ENCODE measurements at places on chromosomes 1 and 21.

DNA sequence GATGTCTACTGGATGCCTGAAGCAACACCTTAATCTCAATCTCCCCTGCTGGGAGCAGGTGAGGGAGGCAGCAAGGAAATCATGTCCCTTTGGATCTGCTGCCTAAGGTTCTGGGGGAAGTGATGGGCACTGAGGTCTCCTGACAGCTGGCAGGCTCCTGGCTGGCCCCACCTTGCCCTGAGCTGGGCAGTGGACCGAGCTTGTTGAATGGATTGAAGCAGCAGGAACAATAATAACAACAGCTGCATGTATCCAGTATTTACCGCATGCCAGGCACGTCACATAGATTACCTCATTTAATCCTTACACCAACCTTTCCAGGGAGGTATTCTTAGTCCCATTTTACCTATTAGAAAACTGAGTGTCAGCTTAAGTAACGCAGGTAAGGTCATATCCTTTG, 133.9 kb downstream of the PLXNA2 start:
- no peak for DNase-seq

DNA sequence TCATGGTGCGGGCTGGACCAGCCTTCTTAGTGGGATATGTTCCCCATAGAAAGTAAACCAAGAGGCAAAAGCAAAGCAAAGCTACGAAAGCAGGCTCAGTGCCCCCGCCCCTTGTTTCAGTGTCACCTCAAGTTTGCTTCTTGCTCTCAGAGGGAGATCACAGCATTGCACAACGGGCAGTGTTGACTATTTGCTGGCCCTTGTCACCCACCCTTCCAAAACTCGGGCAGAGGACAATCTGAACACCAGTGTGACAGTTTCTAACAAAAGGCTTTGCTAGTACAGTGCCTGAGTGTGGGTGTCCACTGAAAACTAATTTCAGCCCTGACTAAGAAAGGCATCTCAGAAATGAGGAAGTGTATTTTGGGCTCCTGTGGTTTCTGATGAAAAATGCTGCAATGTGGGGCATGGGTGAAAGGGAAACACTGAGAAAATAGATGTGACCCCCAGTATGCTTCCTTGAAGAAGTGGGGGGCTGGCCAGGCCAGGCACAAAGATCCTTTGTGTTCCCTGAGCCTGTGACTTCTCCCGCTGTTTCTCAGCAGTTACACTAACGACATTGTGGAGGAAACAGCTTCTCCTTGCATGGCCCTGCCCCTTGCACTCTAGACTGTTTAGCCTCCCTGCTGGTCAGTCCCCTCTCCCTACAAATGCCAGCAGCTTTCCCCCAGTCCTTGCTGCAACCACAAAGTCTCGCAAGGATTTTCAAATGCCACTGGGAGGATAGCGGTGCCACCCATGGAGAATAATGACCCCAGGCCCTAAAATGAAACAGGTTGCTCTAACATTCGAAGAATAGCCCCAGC, 33.3 kb upstream of the KCNE1 start:
- DNase-seq, result peak; percentile 46

- DNase-seq, result no peak
Observed at GRCh38 chr1:96090134-96090533, 631.5 kb upstream of the PTBP2 start.

- DNase-seq, result peak; percentile 39
Observed at GRCh38 chr1:26784023-26784871, 3.5 kb upstream of the PIGV start.

GRCh38 chr1:169886931-169887330, 6.8 kb downstream of the SCYL3 start:
- DNase-seq, result no peak

- DNase-seq, result no peak
Observed at GRCh38 chr1:222331765-222332164, 216.1 kb downstream of the HHIPL2 start.

GRCh38 chr1:23187637-23188036, 19.0 kb upstream of the LUZP1 start:
- DNase-seq, result no peak

DNA sequence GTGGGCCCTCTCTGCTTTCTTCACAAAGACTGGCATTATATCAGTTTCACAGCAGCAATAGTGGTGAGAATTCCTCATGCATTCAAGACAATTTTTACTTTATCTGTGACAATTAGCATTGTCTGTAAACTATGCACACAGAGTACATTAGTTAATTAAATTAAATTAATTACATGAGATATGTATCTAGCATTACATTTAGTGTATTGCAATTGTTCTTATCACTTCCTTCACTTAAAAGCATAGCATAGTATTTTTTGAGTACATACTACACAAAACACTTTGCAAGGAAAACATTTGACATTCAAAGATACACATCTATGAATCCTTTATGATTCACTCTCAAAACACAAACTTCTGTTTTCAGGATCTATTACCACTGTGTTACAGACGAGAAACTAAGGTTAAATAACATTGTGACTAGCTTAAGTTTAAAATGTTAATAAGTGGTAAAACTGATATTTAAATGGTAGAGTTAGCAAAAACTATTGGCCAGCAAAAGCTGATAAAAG, 1542.6 kb downstream of the PLA2G4A start:
- no peak for DNase-seq

GRCh38 chr1:235917267-235917811, 50.6 kb upstream of the LYST start:
- DNase-seq, result peak; percentile 50

GRCh38 chr21:15009837-15010363, 54.9 kb downstream of the NRIP1 start:
- no peak for DNase-seq

DNA sequence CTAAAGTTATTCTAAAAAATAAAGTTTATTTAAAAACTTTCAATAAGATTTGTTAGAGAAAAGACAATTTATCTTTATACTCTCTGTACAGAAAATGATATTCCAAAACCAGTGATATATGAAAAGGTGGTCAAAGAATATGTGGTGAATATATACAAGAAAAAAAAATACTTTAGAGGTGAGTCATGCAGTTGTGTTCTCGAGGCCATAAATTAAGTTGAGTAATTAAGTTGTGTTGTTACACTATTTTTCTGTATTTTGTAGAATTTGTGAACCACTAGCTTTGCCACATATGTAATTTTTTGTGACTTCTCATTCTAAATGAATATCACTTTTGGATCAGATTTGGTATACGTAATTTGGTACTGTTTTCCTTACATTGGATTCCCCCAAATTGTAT, 23.6 kb upstream of the DUSP10 start:
- DNase-seq, result no peak

- DNase-seq, result peak; percentile 38
Observed at GRCh38 chr1:93844262-93845045, 34.6 kb downstream of the DNTTIP2 start.

DNA sequence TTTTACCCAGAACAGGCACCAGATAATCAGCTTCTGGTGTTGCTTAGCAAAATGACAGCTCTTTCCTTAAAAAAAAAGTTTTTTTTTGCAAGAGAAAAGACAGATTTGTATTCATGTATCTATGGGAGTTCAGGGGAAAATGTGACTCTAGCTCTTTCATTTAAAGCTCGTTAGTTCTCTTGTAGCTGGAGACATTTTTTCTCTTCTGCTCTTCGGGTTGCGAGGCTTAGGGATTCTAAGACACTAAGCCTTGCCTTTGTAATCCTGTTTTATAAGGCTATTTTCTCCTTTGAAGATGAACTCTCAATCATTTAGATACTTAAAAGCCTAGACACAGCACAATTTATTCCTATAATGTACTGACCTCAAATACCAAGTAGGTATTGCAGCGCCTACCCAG, 40.3 kb upstream of the EDARADD start:
- DNase-seq, result no peak

GRCh38 chr1:226553266-226553923, 4.8 kb downstream of the STUM start:
- DNase-seq, result no peak

DNA sequence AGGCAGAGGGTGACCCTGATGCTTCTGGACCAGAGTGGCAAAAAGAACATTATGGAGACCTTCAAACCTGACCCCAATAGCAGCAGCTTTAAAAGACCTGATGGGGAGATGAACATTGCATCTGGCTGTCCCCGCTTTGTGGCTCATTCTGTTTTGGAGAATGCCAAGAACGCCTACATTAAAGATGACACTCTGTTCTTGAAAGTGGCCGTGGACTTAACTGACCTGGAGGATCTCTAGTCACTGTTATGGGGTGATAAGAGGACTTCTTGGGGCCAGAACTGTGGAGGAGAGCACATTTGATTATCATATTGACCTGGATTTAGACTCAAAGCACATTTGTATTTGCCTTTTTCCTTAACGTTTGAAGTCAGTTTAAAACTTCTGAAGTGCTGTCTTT, 45.8 kb downstream of the TRAF5 start:
- DNase-seq, result no peak

DNA sequence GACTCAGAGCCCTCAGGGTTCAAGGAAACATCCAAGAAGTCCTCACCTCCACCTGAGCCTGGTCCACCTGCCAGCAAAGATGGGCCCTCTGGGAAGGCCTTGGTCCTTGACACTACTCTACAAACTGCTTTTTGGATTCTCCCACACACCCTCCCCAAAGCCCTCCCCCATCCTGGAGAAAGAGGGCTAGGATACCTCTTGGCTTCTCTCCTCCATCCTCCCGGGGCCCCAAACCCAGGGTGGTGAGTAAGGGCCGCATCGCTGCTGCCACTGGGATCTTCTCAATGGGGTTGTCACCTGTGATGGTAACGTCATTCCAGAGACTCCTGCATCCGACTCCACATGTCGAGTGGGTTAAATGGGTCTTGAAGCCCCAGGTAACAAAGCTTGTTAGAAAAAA, 26.6 kb downstream of the MATN1 start:
- DNase-seq, result no peak

DNA sequence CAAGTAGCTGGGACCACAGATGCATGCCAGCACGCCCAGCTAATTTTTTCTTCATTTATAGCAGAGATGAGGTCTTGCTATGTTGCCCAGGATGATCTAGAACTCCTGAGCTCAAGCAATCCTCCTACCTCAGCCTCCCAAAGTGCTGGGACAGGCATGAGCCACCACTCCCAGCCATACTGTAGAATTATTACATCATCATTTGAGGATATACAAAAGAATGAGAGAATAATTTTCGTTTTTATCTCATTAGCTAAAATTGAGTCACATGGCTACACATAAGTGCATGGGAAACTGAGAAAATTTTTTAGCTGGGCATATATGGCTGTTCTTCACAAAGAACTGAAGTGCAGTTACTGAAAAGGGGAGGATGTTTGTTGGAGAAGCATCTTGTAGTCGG, 21.2 kb downstream of the STXBP3 start:
- no peak for DNase-seq

- DNase-seq, result no peak
Observed at GRCh38 chr1:178867670-178868069, 3.2 kb downstream of the ANGPTL1 start.

GRCh38 chr21:31213787-31214186, 130.3 kb downstream of the TIAM1 start:
- DNase-seq, result no peak

GRCh38 chr21:39108291-39109162, 74.7 kb downstream of the PSMG1 start:
- no peak for DNase-seq

DNA sequence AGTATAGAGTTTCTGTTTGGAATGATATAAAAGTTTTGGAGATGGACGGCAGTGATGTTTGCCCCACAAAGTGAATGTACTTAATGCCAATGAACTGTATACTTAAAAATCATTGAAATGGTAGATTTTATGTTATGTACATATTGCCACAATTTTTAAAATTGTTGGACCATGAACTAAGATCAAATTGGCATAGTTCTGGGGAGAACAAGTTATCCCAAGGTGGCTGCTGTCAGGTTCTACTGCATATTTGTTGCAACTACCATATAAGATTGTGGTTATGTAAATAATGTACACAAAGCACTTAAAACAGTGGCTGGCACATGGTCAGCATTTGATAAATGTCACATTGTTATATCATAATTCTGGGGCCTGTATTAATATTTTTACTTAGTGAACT, 466.4 kb downstream of the SIPA1L2 start:
- no peak for DNase-seq

DNA sequence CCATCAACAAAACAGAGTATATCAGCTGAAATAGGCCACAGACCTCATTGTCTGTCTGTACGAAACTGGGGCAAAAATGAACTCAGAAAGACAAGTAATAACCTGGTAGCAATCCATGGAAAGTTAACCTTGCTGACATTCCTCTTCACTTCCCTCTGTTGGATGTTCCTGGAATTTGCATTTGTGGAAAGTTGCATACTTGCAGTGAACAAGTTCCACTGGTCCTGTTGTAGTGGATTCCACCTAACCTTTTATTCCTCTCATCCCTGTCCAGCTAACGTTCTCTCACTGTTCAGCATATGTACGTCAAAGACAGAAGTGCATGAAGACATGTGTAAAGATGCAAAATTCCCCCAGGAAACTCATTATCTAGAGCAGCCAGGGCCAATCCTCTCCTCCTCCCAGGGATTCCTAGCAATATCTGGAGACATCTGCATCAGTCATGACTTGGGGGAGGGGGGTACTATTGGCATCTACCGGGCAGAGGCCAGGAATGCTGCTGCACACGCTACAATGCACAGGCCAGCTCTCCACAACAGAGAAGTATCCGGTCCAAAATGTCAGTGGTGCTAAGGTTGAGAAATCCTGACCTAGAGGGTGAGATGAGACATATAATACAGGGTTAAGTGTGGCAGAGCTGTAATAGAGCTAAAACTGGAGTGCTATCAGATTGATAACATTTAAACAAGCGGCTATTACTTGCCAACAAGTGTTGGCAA, 8.2 kb downstream of the LPAR3 start:
- no peak for DNase-seq

GRCh38 chr1:26858891-26859640, 3.9 kb upstream of the SFN start:
- DNase-seq, result no peak

DNA sequence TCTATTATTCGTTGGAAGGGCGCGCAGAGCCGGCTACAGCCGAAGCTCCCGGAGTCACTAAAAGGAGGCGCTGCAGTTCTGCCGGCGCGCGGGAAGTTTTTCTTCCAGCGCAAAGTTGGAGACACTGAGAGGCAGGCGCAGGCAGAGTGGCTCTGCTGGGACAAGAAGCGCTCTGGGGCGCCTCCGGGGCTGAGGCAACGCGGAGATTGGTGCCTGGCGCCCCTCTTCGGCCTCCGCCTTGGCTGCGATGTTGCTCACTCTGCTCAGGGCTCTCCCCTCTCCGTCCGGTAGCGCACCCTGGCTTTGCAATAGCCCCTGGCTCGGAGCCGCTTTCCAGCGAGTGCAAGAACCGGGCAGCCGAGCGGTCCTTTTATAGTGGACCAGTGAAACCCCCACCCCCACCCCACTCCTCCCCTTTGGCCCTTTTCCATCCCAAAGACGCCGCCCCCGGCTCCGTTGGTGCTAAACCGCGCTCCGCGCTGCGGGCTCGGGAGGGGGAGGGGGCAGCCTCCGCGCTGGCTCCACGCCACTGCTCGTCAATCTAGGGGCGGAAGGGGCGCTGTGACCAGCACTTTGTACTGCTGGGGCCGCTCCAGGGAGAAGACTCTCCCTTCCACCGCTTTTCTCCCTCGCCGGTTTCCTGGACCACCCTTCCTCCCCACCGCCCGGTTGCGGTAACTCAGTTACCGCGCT, at the start of gene ADAMTS1:
TSS of gene ADAMTS1 (minus strand) at position 344 of the 693 bp plus-strand sequence. CDS start 455 bp downstream, outside the sequence.
- peak; percentile 89 for DNase-seq

Measured in amygdala (tissue), 56 donors.